Frontal cortex (tissue), 4 donors: ENCODE measurements at places on chromosomes 5 and 9.

- no peak for DNase-seq
Measured at GRCh38 chr9:115601434-115601833, 483.5 kb upstream of the TNC start.

- no peak for DNase-seq
Measured at GRCh38 chr9:94677929-94678328, 38.6 kb upstream of the FBP1 start.

DNA sequence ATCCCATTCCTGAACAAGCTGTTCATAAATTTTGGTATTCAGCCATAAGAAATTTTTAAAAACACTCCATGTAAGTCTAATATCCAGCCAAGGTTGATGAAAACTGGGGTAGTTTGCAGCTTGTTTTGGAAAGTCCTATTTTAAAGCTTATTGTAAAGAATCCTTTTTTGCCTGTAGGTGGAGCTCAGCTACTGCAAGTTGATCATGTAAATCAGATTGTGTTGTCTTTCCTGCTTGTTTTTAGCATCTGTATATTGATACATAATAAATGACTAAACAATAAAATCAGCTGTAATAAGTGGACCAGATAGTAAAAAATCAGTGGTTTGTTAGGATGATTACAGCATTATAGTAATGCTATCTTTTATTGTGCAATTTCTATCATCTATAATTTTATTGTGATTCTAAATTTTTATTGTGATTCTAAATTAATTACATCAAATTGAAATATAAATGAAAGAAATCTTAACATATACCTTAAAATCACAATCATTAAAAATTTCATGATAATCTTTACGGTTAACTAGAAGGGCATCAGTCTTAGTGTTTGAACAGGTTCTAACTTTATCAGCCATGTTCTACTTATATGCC is 42.4 kb downstream of the CWC27 start:
- DNase-seq: no peak

DNA sequence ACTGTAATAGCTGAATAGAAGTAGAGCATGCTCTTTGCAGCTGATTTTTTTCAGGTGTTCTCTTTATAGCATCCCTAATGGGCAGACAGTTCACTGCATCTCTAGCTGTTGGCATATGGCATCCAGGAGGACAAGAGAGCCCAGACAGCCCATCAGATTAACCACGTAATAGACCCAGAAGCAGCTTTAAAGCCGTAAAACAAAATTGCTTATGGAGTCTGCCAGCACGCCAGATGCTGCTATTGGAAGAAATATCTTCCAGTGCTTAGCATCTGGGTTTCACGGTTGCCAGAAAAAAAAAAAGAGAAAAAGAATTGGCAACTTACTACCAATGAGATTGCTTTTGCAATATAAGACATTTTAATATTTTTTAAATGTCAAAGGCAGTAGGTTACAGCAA is 869.4 kb upstream of the NUDT12 start:
- no peak for DNase-seq

DNA sequence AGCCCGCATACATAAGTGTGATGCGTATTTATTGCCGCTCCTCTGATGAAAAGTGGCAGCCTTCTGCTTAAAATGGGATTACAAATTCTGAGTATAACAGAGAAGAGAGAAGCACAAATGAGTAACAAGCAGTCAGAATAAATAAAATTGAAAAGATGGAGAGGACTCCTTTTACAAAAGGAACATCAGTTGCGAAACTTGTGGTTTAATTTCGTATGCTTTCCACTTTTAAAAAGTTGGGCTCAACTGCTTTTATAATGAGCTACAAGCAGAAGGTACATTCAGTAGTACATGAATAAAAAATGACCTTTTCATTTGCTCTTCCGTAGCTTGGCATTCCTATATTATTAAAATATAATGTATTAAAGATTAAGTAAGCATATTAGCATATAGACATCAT is 320.0 kb downstream of the FBXL17 start:
- no peak for DNase-seq

DNA sequence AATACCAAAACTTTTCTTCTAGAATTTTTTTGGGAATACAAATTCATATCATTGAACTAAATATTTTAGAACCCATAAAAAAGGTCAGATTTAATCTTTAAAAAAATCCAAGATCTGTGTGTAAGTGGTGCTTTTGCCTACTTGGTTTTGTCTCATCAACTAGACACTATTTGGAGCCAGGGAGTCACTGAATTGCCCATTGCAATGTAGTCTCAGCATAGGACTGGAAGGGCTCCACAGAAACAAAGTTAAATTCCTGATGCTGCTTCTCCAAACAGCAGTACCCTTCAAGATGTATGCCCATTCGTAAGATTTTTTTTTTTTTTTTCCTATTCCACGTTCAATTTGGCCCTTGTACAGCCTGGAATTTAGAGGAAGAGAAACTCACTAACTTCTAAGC is 208.0 kb upstream of the MPDZ start:
- DNase-seq: no peak

GRCh38 chr5:61344187-61344944 is 12.3 kb downstream of the ZSWIM6 start:
- no peak for DNase-seq

DNA sequence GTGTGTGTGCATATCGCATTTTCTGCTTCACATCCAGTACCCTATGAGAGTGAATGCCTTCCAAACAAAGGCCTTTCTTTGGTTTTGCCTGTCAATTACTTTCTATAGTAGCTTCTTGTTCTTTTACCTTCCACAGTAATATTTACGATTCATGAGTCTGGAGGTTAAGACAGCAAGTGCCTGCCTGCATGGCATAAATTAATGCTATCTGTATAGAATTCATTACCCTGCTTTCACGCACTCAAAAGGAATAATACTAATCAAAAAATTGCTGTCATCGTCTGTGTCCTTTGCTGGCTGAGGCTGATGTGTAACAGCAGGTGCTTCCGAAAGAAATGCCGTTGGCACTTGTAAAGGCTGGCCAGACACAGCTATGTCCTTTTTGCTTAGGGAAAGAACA is 1304.4 kb upstream of the CDH6 start:
- no peak for DNase-seq

DNA sequence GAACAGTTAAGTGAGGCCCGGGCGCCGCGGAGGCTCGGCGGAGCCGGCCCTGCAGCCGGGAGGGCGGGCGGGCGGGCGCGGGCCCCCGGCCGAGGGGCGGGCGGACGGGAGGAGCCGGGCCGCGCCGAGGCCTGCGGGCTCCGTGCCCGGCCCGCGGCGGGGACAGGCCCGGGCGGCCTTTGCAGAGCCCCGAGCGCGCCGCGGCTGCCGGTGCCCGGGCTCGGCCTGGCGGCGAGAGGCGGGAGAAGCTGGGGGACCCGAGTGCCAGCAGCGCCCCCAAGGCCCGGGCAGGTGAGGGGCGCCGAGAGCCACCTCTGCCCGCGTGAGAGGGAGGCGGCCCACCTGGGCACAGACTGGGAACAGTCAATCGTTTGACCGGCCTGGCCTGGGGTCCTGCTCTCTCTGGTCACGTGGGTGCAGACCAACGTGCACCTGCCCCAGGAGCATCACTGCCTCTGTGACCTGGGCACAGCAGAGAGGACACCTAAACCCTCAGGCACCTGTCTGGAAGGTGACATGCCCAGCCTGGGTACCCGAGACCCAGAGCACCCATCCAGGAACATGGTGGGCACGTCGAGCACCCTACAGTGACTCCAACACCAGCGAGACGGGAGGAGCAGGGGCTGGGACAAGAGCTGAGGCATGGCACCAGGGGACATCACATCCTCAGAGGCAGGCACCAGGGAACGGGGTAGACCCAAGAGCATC is 531 bp downstream of the MVB12B start:
- peak; percentile 72 for DNase-seq

- DNase-seq: no peak
Measured at GRCh38 chr5:56759521-56760216, 55.7 kb upstream of the MAP3K1 start.

DNA sequence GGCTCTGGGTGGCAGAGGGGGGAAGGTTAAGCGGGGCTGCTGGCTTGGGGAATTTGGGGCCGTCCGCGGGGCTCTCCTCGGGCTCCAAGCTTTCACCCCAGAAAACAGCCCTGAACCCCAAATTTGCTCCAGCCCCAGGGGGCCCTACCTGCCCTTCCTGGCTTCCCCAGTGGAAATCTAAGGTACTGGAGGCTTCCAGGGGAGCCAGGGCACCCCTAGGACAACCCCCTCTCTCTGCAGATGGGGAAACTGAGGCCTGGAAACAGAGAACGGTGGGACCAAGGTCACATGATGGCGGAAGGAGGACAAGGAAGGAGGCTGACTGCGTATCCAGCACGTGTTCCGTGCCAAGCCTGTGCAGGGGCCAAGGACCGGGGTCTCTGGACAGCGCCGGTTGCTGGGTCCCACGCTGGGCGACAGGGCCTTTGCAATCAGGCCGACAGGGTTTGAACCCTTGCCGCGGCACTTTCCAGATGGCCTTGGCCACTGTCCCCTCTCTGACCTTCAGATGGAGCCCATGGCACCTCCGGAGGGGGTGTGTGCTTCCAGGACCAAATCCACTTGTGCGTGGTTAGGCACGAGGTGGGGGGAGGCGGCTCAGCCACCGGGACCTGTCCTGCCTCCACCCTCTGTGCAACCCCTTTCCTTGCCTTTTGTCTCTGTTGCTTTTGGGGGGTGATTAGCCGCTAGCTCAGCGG is 183.1 kb downstream of the C9orf50 start:
- no peak for DNase-seq

GRCh38 chr5:4199049-4199841 is 603.6 kb downstream of the IRX1 start:
- DNase-seq: no peak

DNA sequence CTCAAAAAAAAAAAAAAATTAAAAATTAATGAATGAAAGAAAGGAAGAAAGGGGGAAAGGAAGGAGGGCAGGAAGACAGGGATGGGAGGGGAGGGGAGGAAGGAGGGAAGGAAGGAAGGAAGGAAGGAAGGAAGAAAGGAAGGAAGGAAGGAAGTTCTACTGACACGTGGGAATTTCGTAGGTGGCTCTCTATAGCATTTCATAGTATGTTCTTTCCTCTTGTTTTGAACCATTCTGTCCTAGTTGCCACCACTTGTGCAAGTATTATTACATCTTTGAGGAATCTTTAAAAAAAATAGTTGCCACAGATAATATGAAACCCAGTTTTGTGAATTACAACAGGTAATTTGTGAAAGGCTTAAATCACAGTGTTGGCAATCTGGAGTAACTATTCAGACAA is 253.8 kb downstream of the BNC2 start:
- DNase-seq: no peak

GRCh38 chr5:112923148-112923917 is 1.3 kb upstream of the REEP5 start:
- DNase-seq: no peak

- no peak for DNase-seq
Measured at GRCh38 chr9:127586096-127586495, 26.0 kb upstream of the STXBP1 start.

- no peak for DNase-seq
Measured at GRCh38 chr5:93602241-93603077, 19.4 kb downstream of the NR2F1 start.

- DNase-seq: no peak
Measured at GRCh38 chr9:14021871-14022525, 291.9 kb downstream of the NFIB start.

GRCh38 chr5:102875721-102876123 is 120.6 kb downstream of the PAM start:
- DNase-seq: no peak

- DNase-seq: no peak
Measured at GRCh38 chr9:107170801-107171200, 112.3 kb upstream of the RAD23B start.

DNA sequence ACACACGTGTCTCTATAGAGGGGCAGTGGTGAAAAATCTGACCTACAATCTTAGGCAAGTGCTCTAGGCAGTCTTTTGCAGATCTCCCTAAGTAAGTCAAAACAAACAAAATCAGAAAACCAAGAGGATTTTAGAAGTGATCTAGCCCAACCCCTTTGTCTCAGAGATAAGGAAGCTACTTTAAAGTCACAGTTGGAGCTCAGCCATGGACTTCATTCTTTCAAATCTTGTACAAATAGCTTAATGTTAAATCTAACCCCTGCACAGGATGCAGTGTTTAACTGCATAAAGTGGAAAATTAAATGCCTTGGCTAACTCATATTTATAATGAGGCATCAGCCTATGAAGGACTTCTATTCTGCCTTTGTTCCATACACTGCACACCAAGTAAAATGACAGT is 135.1 kb upstream of the RFX3 start:
- DNase-seq: no peak

GRCh38 chr5:39137391-39137790 is 63.2 kb upstream of the RICTOR start:
- DNase-seq: no peak

GRCh38 chr9:126915281-126915816 is 767 bp downstream of the RALGPS1 start:
- DNase-seq: peak; percentile 39

DNA sequence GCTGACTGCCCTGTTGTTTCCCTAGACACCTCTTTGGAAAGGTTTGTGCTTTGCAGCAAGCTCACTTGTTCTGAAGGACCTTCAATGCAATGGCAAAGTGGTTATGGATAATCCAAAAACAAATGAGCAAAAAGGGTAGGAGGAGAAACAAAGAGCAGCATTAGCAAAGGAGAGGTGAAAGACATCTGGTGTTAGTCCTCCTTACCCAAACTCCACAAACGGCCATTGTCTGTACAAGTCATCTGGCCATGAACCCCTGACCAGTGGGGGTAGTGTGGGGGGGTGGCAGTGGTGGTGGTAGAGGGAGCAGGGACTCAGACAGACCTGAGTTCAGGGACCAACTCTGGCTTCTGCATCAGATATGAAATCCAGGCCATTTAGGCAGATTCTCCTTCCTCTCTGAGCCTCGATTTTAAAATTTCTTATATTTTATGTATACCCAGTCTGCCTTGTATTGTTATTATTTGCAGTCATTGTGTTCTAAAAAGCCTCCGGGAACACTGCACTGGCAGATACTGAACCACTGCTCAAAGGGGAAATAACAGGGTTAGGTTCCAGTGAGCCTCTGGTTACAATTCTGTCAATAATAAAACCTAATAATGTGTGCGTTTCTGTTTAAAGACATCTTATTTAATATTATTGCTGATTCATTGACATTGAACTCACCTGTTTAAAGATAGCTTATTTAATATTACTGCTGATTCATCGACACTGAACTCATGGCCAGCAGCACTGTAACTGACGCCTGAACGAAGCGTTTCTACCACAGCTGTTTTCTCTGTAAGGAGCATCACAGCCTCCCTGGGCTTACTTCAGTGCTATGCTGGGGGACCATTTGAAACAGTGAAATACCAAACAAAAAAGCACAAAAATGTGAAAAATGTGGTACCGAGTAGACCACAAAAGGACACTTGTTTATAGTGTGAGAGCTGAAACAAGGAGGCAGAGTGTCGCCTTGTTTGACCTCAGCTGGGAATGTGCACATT is 156.0 kb downstream of the SEC61B start:
- DNase-seq: no peak

- no peak for DNase-seq
Measured at GRCh38 chr9:5442400-5443011, 4.8 kb upstream of the PLGRKT start.

GRCh38 chr5:135341016-135341666 is 57.9 kb downstream of the MACROH2A1 start:
- no peak for DNase-seq

- DNase-seq: no peak
Measured at GRCh38 chr9:136300866-136301265, 3.0 kb downstream of the CCDC187 start.
